ENCODE measurements at places on chromosomes 6 and 20. TPM values are rescaled to one million over a fixed set of nuclear protein-coding genes. Genes with fewer than 3 reads are reported as not detected.

Gene SMPDL3A
- total RNA-seq, result 9.7 TPM

Gene CLPSL2
- not detected for total RNA-seq

DNA sequence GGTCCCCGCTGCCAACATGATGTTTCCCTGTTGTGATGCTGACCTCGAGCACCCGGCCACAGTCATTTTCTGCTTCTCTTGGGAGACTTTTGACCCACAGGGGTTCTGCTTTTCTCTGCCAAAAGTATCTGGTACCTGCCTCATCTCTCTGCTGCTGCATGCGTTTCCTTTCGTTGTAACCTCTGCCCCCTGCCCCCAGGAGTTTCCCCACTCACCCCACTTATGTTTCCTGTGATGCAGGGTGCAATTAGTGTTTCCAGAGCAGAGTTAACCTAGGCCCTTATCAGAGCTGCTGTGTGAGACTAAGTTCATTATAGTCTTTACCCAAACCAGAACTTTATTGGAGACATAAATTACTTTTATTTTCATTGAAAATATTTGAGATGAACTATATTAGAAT is 65.2 kb upstream of the EDN3 start:
- no peaks in the 10 kb centered on the region for H3K4me1 ChIP-seq
- H3K27ac ChIP-seq, result no peak overlapping the region
- H3K27me3 ChIP-seq, result peaks cover 4% of the 10 kb centered on the region
- DNase-seq, result no peak
- no peaks in the 10 kb centered on the region for H3K36me3 ChIP-seq

- no peak overlapping the region for H3K4me3 ChIP-seq
- no peak for DNase-seq
- no peak overlapping the region for H3K27ac ChIP-seq
- H3K36me3 ChIP-seq, result peaks cover 18% of the 10 kb centered on the region
- peaks cover 16% of the 10 kb centered on the region for H3K4me1 ChIP-seq
- no peaks in the 10 kb centered on the region for H3K27me3 ChIP-seq
Observed at GRCh38 chr6:2958776-2959175, 12.6 kb downstream of the SERPINB6 start.

GRCh38 chr6:156687789-156688619 is 89.2 kb upstream of the ARID1B start:
- H3K27me3 ChIP-seq, result no peaks in the 10 kb centered on the region
- peak; percentile 14 for DNase-seq
- H3K4me1 ChIP-seq, result no peaks in the 10 kb centered on the region
- peak overlapping the region; percentile 74 for H3K4me3 ChIP-seq

DNA sequence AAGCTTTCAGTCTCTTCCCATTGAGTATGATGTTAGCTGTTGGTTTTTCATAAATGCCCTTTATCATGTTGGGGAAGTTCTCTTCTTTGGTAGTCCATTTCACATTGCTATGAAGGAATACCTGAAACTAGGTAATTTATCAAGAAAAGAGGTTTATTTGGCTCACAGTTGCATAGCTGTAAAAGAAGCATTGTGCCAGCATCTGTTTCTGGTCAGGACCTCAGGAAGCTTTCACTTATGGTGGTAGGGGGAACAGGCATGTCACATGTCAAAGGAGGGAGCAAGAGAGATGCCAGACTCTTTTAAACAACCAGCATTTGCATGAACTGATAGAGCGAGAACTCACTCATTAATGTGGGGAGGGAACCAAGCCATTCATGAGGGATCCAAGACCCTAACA is 48.0 kb upstream of the MAPK13 start:
- no peak overlapping the region for H3K4me3 ChIP-seq
- no peak overlapping the region for H3K27ac ChIP-seq
- H3K4me1 ChIP-seq, result no peaks in the 10 kb centered on the region
- peaks cover 32% of the 10 kb centered on the region for H3K36me3 ChIP-seq
- H3K27me3 ChIP-seq, result no peaks in the 10 kb centered on the region

GRCh38 chr20:63498960-63499337 is at the start of gene EEF1A2:
TSS of gene EEF1A2 (minus strand) at chr20:63499083. CDS start at chr20:63497763, 1,320 bp downstream.
- peaks cover 33% of the 10 kb centered on the region for H3K27me3 ChIP-seq
- H3K36me3 ChIP-seq, result no peaks in the 10 kb centered on the region
- no peak for DNase-seq
- H3K27ac ChIP-seq, result no peak within 1 kb of the TSS
- H3K4me3 ChIP-seq, result peak within 1 kb of the TSS; percentile 26

- no peaks in the 10 kb centered on the region for H3K36me3 ChIP-seq
- no peak overlapping the region for H3K27ac ChIP-seq
- H3K4me3 ChIP-seq, result no peak overlapping the region
- H3K4me1 ChIP-seq, result peaks cover 8% of the 10 kb centered on the region
Observed at GRCh38 chr20:48831718-48832404, 4.1 kb upstream of the PREX1 start.

GRCh38 chr20:43243672-43244269 is 54.1 kb upstream of the PTPRT start:
- H3K4me1 ChIP-seq, result no peaks in the 10 kb centered on the region
- H3K27me3 ChIP-seq, result no peaks in the 10 kb centered on the region
- no peak overlapping the region for H3K27ac ChIP-seq
- DNase-seq, result no peak
- no peaks in the 10 kb centered on the region for H3K36me3 ChIP-seq

Data from IMR-90 (cell line).